Thymus (tissue), 14 donors: ENCODE measurements at places on chromosomes 7 and 10.

DNA sequence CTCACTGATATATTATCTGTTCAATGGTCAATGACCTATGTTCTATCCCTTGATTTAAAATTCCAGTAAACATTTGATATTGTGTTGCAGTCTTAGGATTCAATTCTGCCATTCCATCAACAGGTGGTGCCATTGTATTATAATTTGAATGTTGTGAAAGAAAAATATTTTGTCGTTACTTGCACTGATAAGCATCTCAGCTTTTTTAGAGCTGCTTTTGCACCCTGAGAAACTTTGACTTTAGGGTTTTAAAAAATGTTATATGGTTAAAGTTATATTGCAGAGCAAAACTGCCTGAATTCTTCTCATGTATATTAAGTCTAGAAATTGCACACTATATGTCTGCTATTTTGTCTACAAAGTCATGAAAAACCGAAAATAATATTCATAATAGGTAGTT, 18.8 kb upstream of the MINDY3 start:
- DNase-seq, result no peak

DNA sequence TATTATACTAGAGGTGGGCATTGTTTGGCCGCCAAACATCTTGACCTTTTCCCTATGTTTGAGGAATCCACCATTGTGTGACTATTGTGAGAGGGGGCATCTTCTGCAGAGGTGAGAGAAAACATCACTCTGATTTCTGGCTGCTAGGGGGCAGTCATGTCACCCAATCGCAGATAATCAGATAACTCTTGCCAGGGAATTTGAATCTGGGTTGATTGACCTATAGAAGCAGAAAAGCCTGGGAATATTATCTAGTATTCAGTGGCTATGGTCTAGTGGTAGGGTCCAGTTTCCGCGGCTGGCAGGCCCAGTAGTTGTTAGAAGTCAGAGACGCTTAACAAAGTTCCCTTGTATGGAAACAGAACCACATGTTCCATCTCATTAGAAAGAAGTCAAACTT, 808.5 kb downstream of the PHTF2 start:
- no peak for DNase-seq

DNA sequence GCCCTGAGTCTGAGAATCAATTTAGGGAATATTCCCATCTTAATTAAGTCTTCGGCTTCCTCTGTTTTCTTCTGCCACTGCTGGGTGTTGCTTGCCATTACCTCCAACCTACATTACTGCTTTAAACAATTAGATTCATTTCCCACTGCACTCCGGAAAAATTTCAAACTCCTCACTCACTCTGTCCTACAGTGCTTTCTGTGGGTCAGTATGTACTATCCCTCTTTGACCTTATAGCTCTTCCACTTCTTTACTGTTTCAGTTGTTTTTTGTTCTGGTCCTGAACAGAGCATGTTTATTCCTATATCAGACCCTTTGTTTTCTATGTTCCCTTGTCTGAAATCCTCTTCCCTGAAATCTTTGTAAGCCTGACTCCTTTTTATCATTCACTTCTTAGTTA, 160.6 kb downstream of the MAGI2 start:
- no peak for DNase-seq

GRCh38 chr10:116760919-116761318, 18.6 kb upstream of the HSPA12A start:
- DNase-seq, result no peak

DNA sequence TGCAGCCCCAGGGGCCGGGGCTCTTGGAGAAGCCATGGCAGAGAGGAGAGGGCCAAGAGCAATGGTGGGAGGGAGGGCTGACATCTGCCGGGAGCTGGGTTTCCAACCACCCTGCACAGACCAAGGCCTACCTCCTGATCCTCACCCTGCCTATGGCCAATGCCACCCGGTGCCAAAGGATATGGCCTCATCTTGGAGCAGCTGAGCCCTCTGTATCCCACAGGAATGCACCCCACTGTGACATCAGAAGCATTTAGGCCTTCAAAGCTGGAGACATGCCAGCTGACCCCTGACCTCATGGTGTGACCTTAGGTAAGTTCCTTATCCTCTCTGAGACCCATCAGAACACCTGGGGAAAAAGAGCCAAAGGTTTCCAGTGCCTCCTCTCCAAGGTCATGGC, 113.6 kb upstream of the ZMIZ1 start:
- DNase-seq, result no peak

DNA sequence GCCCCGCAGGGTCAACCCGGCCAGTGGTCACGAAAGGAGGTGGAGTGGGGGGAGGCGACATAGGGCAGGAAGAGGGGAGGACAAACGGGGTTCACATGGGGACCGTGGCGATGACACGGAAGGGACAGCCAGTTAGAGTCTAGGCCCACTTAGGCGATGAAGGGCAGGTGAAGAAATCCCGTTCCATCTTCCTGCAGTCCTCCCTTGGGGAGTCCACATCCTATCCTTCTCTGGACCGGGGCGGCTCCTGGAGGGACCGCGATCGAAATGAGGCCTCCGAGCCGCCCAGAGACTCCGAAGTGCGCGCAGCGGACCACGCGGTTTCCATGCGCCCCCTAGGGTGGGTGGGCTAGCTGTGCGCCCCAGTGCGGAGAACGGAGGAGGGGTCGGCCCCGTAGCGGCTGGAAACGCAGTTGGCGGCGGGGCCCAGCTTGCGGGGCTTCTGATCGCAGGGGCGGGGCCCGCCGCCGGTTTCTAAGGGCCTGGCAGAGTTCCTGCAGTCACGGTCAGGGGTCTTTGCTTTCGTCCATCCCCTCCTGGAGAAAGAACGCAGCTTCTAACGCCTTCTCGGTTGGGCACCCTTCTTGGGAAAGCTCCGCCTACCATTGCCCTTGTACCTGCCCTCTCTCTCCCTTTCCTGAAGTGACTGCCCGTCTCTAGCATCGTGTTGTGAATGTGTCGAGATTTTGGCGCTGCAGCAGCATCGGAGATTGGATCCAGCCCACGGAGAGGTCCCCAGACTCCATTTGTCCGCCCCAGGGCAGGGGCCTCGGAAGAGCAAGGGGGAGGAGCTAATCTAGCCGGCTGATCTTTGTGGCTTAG, 17.9 kb upstream of the TMEM225B start:
- peak; percentile 65 for DNase-seq

DNA sequence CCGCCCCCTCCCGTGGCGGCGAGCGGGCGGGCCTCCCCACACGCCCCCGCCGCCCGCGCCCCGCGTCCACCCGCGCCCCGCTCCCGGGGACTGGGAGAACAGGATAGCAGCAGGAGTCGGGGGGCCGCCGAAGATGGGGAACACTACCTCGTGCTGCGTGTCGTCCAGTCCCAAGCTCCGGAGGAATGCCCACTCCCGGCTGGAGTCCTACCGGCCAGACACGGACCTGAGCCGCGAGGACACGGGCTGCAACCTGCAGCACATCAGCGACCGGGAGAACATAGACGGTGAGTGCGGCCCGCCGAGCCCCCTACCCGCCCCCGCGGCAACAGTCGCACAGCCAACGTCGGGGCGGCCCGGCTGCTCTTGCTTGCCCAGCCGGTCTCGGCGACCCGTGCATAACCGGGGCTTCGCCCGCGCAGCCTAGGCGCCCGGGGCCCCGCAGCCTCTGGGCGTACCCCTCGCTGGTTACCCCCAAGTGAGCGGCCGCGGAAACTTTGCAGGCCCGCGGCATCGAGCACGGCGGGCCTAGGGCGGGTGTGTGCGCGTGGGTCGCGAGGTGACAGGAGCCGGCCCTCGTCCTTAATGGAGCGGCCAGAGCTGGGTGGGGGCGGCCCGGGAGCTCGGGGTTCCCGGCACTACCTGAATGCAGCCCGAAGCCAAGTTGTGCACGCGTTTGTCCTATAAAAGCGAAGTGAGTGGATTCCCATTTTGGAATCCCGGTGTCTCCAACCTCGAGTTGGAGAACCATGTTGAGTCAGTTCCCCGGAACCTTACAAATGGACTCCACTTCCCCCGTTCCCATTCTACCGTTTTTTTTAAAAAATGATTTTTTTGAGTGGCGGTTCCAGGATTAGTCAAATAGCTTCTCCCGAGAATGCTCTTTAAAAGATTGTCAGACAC, 863 bp downstream of the CCNY start:
- DNase-seq, result no peak

DNA sequence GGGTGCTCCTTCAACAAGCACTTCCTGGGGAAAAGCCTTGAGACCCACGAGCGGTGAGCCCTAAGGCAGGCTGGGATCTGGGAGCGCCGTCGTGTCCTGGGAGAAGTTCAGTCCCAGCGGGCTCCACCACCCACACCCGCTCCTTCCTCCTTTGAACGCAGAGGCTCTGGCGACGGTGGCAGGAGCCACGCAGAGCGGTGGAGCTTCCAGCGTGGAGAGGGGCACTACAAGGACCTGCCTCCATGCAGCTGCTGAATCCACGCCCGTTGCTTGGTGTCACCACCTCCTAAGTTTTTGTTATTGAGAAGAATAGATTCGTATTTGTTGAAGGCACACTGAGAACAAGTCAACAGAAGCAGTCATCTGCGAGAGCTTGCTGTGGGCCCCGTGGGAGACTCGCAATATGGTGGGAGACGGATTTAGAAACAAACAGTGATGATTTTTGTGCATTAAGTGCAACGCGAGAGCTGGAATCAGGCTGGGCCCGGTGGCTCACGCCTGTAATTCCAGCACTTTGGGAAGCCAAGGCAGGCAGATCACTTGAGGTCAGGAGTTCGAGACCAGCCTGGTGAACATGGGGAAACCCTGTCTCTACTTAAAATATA, 60.1 kb upstream of the SDK1 start:
- DNase-seq, result no peak
